Smooth muscle cell of trachea (primary cell): ENCODE measurements at places on chromosomes 7 and 10. TPM values are rescaled to one million over a fixed set of nuclear protein-coding genes. Genes with fewer than 3 reads are reported as not detected.

Gene PIP4K2A
- total RNA-seq, result 40.5 and 56.6 TPM in 2 replicates

Gene CEP55
- total RNA-seq, result 3.8 and 57.2 TPM in 2 replicates

Gene TEX47
- total RNA-seq, result not detected in 2 replicates

Gene OPALIN
- not detected in 2 replicates for total RNA-seq

Gene CPN1
- total RNA-seq, result not detected in 2 replicates

Gene UNCX
- not detected in 2 replicates for total RNA-seq

Gene OPN1SW
- total RNA-seq, result not detected in 2 replicates

Gene APBB1IP
- total RNA-seq, result 5.4 and 6.3 TPM in 2 replicates

Gene OR6V1
- total RNA-seq, result not detected in 2 replicates

Gene CFAP46
- 0.50 and 1.5 TPM in 2 replicates for total RNA-seq

Gene ITPRID1
- not detected in 2 replicates for total RNA-seq

Gene PALD1
- 0.66 and 0.73 TPM in 2 replicates for total RNA-seq
